ENCODE measurements at places on chromosomes 3 and 15.

DNA sequence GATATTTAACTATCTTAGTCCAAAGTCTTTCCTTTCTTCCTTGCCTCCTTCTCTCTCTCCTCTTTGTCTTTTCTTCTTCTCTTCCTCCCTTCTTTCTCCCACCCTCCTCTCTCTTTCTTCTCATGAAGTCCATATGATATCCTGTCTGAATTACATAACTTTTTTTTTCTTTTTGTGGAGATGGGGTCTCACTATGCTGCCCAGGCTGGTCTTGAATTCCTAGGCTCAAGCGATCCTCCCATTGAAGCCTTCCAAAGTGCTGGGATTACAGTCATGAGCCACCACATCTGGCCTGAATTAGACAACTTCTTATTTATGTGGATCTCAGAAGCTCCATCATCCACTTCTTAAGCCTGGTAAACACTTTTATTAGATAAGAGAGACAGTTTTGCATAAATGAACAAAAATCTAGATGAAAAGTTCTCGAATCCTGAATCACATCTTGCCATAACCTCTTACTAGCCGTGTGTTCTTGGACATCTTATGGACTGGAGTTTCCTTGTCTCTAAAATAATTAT is 206.5 kb downstream of the LPP start:
- DNase-seq, result no peak

- no peak for DNase-seq
Observed at GRCh38 chr3:159273070-159273469, 471.2 kb downstream of the MFSD1 start.

GRCh38 chr3:46489875-46490274 is 7.9 kb upstream of the RTP3 start:
- DNase-seq, result peak; percentile 96

DNA sequence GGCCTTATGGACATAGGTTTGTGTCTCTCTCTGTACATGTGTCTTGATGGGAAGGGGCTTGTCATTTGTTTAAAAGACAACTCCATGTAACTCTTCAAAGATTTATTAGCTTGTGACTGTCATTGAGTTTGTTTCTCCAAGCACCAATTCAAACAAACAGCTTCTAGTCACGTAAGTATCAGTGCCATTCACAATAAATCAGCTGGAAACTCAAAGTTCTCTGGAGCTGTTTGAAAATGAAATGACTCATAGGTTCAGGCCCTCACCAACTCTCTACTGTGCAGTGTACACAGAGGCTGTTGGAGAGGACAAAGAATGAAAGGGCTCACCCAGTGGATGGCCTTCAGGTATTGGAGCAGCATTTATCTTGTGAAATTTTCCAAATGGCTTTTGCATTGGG is 476.3 kb downstream of the AGBL1 start:
- no peak for DNase-seq

- peak; percentile 37 for DNase-seq
Observed at GRCh38 chr3:114290911-114291901, 2.6 kb upstream of the TIGIT start.

Measured in IMR-90 (cell line).